ENCODE measurements at places on chromosomes 1 and 21.

DNA sequence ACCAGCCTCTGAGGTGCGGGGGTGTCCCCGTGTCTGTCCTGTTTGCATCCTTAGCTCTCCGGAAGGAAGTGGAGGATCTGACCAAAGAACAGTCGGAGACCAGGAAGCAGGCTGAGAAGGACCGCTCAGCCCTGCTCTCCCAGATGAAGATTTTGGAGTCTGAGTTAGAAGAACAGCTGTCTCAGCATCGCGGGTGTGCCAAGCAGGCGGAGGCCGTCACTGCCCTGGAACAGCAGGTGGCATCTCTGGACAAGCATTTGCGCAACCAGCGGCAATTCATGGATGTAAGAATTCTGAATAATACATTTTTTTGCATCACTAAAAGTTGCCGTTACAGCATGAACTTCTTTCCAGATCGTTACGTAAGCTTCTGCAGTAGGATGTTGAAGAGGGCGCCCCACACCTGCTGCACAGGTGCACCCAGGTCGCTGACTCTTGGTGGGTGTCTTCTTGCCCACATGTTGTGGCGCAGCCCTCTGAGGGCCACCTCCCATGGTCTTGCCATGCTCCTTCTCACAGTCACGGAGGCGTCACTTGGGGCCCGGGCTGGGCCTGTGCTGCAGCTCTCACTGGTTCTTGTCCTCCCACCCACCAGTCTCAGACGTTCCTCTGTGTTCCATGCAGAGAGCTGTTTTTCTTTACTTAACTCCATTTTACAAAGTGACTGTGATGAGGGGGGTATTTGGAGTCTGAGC, 61.3 kb upstream of the DIP2A start:
- no peak for DNase-seq

GRCh38 chr21:24294171-24294570, 1313.1 kb downstream of the MRPL39 start:
- DNase-seq = no peak

DNA sequence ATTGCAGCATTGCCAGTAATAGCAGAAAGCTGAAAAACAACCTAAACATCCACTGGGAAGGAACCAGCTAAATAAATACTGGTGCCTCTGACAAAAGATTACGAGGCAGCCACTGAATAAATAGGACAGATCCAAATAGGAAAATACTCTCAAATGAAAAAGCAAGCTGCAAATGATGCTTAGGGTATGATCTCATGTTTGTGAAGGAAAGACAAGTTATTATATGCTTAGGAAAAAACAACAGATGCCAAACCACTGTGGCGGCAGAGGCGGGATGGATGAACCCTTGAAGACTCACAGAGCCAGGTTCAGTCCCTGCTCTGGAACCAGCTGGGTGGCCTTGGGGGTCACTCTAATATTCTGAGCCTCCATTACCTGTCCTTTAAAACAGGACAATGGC, 41.6 kb downstream of the MATN1 start:
- no peak for DNase-seq

- no peak for DNase-seq
Observed at GRCh38 chr1:54337928-54338327, 68.3 kb downstream of the SSBP3 start.

DNA sequence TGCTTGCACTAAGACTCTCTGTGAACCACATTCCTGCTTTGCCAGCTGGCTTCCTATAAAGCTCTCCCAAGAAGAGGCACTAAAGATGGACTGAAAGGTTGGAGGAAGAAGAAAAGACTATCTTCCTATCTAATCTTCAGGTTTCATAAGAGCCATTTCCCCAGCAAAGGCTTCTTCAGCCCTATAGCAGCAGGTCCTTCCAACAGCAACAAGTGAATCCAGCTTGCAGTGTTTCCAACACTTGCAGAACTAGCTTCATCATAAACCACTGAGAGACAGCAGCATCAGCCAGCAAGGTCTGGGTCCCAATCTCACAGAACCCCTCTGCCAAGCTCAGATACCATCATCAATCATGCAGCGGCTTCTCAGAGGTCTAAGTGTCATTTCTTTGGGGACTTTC, 28.1 kb downstream of the FOXJ3 start:
- no peak for DNase-seq

DNA sequence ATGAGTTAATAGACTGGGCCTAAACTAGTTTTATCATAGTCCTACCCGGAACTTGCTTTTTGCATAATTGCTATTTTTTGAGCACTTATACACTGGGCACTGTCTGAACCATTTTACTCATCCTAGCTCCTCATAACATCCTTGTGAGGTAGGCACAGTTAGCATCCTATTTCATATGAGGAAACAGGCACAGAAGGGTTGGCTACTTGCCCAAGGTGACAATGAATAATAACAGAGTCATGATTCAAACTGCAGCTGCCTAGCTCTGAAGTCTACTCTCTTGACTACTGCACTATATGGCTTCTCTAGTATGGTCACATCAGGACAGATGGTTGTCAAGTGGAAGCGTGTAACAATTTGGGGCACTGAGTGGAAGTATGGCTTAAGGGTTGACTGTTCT, 18.2 kb upstream of the RC3H1 start:
- DNase-seq = no peak

GRCh38 chr1:108051631-108052377, 86.8 kb upstream of the VAV3 start:
- no peak for DNase-seq

- no peak for DNase-seq
Observed at GRCh38 chr1:2109581-2110021, 59.4 kb downstream of the PRKCZ start.

- no peak for DNase-seq
Observed at GRCh38 chr1:55062801-55063576, 23.6 kb downstream of the PCSK9 start.

DNA sequence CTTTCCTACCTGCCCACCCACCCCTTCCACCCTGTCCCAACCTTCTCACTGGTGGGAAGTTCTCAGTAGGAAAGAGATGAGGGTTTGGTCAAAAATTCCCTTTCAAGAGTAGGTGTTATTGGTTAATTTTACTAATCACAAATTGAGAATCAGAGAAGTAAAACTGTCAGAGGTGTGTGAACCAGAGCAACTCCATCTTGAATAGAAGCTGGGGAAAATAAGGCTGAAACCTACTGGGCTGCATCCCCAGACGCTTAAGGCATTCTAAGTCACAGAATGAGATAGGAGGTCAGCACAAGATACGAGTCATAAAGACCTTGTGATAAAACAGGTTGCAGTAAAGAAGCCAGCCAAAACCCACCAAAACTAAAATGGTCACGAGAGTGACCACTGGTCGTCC, 11.5 kb downstream of the PLA2G2D start:
- no peak for DNase-seq

GRCh38 chr1:183873642-183874041, 68.7 kb downstream of the RGL1 start:
- DNase-seq = peak; percentile 4

- no peak for DNase-seq
Observed at GRCh38 chr1:67333603-67334002, 25.9 kb downstream of the IL12RB2 start.

DNA sequence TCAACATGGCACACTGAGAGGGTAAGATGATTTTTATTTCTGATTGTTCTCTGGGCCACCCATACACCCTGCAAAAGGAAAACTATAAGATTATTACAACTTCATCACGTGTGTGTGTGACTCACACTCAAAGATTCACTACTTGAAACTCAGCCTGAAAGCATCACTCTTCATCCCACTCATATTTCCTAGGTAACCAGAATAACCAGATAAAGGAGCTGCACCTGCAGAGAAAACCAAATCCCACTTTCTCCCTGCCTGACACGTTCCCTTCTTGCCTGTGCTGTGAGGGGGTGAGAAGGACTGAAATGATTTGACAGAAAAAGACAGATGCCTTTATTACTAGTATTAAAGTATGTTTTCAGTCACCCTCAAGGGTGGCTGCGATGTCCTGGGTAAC, 131.6 kb downstream of the TGFBR3 start:
- no peak for DNase-seq

DNA sequence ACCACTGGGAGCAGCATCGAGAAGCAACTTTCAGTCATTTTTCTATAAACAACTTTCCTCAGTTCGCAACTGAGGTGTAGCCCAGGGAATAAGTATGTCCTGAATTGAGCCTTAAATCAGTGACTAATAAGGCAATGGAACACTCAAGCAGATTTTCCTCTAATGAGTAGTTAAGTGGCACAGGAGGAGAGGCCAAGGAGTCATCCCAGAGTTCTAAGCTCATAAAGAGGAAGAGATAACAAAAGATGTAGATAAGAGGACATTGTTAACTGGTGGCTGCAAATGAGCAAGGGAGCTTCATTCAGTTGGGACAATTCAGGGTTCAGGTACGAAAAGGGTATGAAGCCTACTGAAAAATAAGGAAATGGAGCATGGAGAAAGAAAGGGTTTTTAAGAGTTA, 64.5 kb downstream of the LRRC40 start:
- DNase-seq = no peak

DNA sequence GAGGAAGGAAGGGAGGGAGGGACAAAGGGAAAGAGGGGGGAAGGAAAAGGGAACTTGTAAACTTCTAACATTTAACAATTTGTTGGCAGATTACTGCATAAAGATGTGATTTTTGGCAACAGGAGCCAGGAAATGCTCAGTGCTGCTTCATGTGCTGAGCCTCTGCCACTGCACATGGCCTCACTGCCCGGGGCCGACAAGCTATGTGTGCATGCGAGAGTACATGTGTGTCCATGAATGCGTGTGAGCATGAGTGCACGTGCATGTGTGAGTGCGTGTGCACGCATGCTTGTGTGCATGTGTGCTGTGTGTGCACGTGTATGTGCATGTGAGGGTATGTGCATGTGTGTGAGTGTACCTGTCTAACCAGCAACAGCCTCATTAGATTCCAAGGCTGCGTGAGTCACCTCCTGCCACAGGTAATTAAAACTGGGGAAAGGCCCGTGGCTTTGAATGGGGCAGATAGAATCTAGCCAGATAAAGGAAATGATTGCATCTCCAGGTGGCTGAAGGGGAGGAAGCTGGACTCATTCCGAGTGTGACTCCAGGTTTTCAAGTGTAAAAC, 41.4 kb upstream of the TSPEAR start:
- DNase-seq = no peak

DNA sequence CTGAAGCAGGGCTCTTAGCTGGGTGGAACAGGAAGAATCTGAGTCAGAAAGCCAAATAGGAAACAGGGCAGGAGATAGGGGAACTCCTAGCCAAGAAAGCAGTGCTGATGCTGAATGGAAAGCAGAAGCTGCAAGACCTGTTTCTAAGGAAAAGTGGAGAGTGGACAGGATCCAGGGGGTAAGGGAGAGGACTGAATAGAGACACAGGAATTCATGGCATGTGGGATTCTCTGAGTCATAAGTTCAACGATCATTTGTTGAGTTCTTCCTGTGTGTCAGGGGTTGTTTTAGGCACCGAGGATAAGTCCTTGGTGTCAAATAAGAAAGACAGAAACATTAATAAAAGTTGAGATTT, 153.8 kb upstream of the FGGY start:
- peak; percentile 81 for DNase-seq

- DNase-seq = no peak
Observed at GRCh38 chr21:14982336-14982735, 82.5 kb downstream of the NRIP1 start.

DNA sequence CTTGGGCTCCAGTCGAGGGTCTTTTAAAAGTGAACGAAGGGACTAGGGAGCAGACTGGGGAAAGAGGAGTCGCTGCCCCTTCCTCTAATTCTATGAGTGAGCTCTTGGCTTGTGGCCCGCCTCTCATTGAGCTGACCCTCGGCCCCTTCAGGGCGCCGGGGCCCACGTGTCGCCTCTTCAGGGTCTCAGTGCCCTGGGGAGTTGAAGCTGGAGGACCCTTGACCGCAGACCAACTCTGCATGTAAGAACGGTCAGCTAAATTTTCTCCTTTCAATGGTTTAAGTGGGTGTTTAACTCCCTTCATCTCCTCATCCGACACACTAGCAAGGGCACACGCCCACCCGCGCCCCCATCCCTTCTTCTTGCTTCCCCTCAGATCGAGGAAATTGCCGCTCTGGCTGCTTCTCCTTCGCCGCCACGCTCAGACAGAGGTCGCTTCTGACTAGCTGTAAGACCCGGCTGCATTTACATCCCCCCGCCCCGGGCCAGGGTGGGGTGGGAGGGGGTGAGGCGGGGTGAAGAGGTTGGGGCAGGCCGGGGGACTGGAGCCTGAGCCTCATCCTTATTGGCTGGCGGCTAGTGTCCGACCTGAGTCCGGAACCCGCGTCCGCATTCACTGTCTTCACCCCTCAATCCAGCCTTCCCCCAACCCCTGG, 10.9 kb downstream of the NR5A2 start:
- no peak for DNase-seq

GRCh38 chr21:36322083-36322424, 2.1 kb downstream of the MORC3 start:
- DNase-seq = no peak

DNA sequence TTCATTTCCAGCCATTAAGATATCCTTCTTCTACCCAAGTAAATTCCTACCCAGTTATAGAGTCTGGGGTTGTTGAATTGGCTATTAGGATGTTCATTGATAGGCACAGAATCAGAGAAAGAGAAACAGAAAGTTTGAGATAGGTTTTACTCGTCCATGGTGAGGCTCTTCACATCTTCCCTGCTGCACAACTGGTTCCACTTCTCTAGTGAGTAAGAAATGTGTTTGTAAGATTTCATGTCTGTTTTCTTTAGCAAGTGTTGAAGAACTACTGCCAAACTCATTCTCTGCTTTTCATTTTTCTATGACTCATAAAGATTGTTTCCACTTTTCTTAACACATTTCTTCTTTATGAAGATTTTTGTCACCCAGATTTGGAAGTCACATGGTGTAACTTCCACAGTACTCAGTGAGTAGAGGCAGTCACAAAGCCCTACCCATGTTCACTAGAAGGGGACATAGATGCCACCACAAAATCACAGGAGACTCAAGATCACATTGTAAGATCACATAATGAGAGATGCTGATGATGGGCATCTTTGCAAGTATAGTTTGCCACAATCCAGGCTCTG, 152.3 kb downstream of the SNX7 start:
- no peak for DNase-seq

DNA sequence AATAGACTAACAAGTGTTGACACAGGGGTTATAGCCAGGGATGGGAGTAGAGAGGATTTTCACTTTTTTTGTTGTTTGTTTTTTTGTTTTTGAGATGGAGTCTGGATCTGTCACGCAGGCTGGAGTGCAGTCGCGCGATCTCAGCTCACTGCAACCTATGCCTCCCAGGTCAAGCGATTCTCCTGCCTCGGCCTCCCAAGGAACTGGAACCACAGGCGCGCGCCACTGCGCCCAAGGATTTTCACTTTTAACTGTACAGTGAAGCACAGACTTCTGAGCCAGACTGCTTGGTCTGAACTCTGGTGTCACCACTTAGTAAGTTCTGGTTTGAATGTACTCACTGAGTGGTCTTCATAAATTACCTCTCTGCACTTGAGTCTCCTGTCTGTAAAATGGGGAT, 40.2 kb upstream of the WASF2 start:
- DNase-seq = no peak

All from bone marrow (tissue), 2 donors.